ENCODE measurements at places on chromosomes 12 and 14.

DNA sequence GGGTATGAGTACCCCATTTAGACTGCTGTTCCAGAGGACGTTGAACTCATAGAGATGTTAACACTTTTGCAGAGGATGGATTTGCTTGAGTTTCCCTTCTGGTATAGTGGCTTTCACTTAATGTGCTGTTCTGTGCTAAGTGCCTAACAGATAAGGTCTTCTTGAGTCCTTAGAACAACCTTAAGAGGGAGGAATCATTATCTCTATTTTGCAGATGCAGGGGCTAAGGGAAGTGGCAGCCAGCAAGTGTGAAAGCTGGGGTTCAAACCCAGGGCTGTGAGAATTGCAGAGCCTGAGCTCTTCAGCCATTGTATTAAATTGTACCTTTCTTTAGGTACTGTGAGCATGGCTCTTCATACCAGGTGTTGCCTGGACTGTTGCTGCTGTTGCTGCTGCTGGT lies 122.1 kb upstream of the NRXN3 start:
- no peak for DNase-seq

- DNase-seq: no peak
These were observed 11.2 kb downstream of the AHNAK2 start for GRCh38 chr14:104966981-104967385.

DNA sequence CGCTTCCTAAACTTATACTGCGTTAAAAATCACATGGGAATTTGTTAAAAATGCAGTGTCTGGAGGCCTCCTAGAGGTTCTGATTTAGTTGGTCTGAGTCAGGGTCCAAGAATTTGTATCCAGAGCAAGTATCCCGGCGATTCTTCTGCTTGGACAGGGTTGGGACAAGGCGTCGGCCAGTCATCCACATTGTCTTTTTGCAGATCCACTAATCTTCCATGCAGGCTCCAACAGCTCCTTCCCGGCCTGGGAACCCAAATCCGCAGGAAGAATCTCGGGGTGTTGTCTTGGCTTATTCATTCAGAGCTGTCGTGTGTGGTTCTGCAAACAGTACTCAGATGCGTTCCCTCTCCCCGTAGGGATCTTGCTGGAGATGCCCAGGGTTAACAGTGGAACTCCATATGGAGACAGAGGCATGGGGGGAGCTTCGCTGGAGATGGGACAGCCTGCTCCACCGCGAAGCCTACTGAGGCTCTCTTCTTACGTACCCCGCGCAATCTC lies 25.3 kb downstream of the GPRC5D start:
- no peak for DNase-seq

- DNase-seq: no peak
These were observed 73.1 kb downstream of the NTN4 start for GRCh38 chr12:95717316-95717928.

DNA sequence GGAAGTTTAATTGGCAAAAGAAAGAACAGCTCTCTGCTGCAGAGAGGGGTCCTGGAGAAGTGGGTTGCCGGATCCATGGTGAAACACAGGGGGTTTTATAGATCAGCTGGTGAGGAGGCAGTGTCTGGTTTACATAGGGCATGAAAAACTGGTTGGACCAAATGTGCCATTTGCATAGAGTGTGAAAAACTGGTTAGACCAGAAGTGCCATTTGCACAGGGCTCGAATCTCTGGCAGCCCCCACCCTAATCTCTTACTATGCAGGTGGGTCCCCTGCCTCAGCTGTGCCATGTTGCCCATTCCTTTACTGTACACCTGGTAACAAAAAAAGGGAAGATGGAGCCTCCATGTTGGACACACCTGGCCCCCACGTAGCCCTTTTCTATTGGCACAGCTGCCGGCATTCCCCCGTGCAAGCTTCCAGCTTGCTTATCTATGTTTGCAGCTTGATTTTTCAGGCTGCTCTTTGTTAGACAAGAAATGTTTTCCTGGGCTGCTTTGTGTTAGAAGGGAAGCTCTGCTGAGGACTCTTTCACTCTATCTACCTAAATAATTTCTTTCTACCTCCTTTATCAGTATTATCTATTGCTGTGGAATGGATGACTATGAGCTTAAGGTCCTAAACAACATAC lies 61.1 kb upstream of the TMEM132D start:
- no peak for DNase-seq

DNA sequence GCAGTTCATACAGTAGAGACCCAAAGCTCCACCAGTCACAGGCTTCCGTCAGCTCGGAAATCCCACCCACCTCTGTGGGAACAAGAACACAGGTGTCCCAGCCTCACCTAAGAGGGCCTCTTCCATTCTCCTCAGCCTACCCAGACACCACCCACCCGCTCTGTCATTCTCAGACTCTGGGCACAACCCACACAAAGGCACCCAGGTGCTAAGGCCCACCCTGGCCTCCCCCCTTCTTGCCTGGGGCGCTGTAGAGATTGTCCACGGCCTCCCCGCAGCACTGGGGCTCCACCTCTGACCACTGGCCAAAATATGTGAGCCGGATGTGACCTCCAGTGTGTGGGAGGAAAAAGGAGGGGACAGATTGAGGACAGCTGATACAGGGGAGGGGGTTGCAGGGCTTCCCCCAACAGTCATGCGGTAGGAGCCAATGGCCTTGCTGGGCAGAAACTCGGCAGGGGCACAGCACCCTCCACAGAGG lies 14.2 kb downstream of the RPS6KL1 start:
- no peak for DNase-seq

GRCh38 chr12:67520606-67521005 lies 127.9 kb upstream of the DYRK2 start:
- no peak for DNase-seq

DNA sequence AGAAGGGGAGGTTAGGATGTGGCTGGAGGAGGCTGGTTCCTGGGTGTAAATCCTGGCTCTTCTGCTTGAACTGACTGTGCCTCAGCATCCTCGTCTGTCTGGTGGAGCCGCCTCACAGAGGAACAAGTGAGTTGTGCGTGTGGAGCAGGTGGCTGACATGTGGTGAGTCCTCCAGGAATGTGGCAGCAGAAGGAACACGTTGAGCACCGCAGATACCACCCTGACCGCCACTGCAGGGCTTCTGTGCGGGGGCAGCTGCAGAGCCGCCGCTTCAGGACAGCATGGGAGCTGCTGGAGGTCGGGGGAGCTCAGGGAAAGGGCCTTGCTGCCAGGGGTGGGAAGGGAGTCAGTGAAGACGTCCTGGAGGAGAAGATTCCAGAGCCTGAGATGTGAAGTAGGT lies 48.9 kb downstream of the TRAF3 start:
- DNase-seq: no peak

GRCh38 chr14:31660191-31660590 lies 99.0 kb downstream of the NUBPL start:
- DNase-seq: no peak

- no peak for DNase-seq
These were observed 600 bp downstream of the SYT10 start for GRCh38 chr12:33438851-33439586.

- DNase-seq: peak; percentile 28
These were observed 30.4 kb downstream of the CDC42BPB start for GRCh38 chr14:103026988-103027387.

All from PC-3 (cell line).